Right cardiac atrium (tissue), 5 donors: ENCODE measurements at places on chromosomes 1 and 21.

DNA sequence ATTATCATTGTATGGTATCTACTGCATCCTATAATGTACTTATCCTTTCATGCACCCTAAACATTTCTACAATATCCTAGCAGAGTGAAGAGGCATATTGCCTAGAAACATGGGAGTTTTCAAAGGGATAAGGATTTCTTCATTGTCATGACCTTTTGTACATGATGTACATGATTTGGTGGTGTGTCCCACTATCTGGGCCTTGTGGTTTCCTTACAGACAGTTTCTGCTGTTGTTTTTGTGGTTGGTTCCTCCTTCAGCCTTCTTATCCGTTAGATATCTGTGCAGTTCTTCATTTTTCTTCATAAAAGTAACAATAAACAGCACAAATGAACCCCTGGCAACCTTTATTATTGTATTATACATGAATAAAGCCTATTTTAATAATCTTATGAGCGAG lies 70.4 kb upstream of the BACH1 start:
- no peak for DNase-seq

DNA sequence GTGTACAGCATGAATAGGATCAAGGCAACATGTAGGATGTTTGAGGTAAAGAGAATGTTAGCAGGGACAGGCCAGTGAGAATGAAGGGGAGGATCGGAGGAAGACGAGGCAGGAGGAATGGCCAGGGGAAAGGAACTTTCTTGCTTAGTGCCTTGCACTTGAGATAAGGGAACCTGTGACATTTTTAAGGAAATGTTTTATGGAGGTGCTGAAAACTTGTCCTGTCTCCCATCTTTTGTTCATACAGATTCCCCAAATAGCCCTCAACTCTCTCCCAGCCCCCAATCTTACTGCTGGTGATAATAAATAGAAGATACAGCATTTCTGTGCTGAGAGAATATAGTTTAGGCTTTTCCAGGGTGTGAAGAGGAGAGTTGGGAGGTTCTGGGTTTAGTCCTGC lies 13.6 kb downstream of the ATP8B2 start:
- DNase-seq: no peak

GRCh38 chr1:203324105-203325025 lies 19.0 kb downstream of the BTG2 start:
- DNase-seq: peak; percentile 37

DNA sequence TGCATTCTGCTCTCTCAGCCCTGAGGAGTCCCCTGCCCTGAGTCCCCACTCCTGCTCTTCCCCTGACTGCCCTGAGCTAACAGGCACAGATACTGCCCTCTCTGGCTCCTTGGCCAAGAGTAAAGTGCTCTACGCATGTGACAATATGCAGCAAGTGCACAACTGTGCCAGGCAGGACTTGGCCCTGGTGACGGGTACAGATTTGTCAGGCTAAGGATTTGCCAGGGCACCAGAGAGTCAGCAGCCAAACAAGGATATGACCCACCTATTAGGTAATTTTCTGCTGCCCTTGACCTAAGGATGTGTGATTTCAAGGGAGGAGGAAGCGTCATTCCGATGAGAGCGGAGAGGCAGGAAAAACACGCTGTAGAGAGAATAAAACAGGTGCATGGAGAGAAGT lies 339.0 kb downstream of the PTPRU start:
- no peak for DNase-seq

GRCh38 chr21:41511858-41512257 lies 3.9 kb upstream of the TMPRSS2 start:
- no peak for DNase-seq

- DNase-seq: no peak
Measured at GRCh38 chr1:10510520-10511493, 36.1 kb downstream of the PEX14 start.

- DNase-seq: peak; percentile 94
Measured at GRCh38 chr1:1430114-1430982, 5.1 kb upstream of the VWA1 start.

- no peak for DNase-seq
Measured at GRCh38 chr1:113893267-113893666, 5.9 kb upstream of the BCL2L15 start.

- no peak for DNase-seq
Measured at GRCh38 chr1:61427510-61427909, 297.4 kb downstream of the TM2D1 start.

- no peak for DNase-seq
Measured at GRCh38 chr1:47181095-47181954, 8.5 kb downstream of the PDZK1IP1 start.

DNA sequence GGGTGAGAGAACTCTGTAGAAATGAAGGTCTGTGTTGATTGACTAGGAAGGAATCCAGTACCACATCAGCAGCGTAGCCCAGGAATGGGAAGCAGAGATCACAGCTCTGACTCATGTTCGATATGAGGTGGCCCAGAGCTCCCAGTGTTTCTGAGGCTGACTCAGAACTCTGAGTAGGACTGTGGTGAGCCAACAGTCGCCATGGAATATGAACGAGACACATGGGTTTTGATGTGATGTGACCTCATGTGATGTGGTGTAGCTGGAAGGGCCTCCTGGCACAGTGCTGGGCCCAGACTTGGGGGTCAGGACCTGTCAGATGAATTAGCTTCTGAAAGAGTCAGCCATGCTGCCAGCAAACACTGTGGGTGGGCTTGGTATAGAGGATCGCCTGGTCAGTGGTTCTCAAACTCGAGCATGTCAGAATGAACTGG lies 237.0 kb downstream of the MRPL39 start:
- DNase-seq: no peak

- peak; percentile 84 for DNase-seq
Measured at GRCh38 chr1:9689011-9689706, 37.6 kb downstream of the PIK3CD start.

- DNase-seq: peak; percentile 86
Measured at GRCh38 chr1:43938892-43939587, 5.4 kb downstream of the ARTN start.

DNA sequence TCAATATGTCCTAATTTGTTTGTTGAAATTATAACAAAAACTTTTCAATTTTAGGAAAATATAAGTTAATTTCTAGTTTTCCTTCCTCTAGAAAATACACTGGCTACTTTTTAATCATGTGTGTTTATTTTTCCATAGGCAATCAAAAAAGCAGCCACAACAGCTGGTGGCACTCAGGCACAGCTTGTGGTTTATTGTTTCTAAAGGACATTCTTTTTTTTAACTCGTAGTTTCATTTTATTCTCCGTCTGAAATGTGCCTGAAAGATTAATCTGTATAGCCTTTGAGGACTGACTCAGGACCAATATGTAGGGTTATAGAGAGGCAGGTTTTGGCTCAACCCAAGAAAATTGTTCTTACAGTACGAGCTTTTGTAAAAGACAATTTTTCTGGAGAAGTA lies 20.7 kb upstream of the STX12 start:
- DNase-seq: no peak

DNA sequence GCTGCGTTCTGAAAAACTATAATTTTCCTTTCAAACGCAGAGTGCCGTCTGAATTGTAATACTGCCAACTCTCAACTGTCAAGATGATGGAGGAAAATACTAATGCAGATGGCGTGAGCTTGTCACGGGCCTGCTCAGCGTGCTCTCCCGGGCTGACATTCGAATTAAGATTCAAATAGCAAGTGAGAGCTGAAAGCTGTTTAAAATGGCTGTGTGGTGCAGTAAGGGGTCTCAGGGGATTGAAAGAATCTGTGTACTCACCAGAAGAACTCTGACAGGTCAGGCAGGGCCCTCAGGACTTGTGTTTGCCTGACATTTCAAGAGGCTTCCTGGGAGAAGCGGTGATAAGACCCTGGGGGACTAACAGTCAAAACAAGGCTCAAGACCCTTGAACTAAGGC lies 33.1 kb downstream of the ZMYND12 start:
- no peak for DNase-seq

GRCh38 chr1:219913005-219913770 lies 15.2 kb downstream of the SLC30A10 start:
- DNase-seq: no peak

- DNase-seq: no peak
Measured at GRCh38 chr1:218247339-218247738, 37.8 kb upstream of the RRP15 start.

GRCh38 chr1:117416004-117416403 lies 48.8 kb downstream of the MAN1A2 start:
- no peak for DNase-seq

GRCh38 chr1:167263819-167264464 lies 43.3 kb downstream of the POU2F1 start:
- DNase-seq: no peak

- no peak for DNase-seq
Measured at GRCh38 chr1:46653405-46653958, 14.7 kb downstream of the ATPAF1 start.

DNA sequence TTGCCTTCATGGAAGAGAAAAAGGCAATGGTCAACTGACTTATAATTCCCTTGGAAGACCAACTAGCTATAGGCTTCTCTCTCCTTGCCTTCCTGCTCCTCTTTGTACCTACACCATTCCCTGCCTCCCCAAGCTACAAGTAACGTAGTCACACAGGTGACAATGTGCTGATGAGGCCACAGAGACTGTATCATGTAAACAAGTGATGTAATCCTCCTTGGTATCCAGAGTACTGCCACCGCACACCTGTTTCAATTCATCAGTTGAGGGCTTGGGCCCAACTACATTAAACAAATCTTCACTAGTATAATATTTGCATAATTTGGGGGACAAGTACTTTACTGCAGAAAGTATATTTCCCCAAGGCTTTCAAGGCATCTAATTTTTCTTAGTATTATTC lies 76.4 kb upstream of the SCYL3 start:
- DNase-seq: no peak

- no peak for DNase-seq
Measured at GRCh38 chr21:20661745-20662422, 336.3 kb upstream of the NCAM2 start.

DNA sequence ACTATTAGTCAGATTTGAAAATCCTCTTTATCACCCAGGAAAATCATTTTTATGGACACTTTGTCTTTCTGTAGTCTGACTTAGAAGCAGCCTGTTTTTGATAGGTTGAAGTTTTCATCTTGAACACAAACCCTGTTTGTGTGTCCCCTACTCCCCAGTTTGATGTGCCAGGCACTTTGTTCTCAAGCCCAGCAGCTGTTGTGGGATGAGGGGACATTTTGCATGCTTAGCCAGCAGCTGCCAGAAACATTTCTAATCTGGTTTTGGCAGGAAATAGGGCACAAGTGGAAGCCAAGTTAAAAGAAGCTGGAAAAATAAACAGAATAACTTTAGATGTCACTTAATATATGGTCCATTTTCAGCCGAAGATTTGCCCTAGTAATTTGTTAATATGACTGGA lies 29.9 kb downstream of the ACTN2 start:
- DNase-seq: peak; percentile 33

GRCh38 chr1:177119311-177119710 lies 45.2 kb downstream of the ASTN1 start:
- no peak for DNase-seq

- DNase-seq: no peak
Measured at GRCh38 chr1:75630998-75631397, 20.1 kb upstream of the SLC44A5 start.

DNA sequence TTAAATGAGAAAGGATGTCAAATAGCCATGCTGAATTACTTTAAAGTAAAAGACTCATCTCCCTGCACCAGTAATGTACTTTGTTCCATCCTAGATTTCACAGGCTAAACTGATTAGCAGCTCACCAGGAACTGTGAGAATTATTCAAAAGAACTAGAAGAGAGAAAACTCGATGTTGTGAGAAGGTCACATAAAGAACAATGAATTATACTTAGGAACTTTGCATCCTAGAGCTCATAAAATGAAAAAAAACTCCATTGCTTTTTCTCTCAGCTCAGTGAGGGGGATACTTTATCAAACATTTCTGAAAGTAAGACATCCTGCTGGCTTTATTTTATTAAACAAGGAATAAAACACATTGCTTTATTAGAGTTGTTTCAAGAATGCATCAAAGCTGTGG lies 278.5 kb downstream of the MRPL39 start:
- DNase-seq: no peak

DNA sequence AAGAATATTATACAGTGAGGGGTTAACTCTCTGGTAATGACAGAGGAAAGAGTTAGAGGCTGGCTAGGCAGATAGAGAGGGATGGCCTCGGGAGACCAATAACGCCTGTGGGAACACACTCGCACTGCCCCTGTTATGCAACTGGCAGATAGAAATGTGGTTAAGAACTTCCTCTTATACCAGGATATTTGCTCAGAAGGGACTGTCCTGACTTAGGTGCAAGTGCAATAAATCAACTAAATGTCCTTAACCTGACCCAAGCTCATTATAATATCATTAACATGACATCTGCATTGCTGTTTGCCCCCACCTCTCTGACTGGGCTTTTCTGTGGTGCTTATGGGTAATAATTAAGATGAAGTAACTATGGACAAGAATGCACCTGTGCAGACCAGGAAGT lies 1518.0 kb downstream of the NCAM2 start:
- no peak for DNase-seq

- DNase-seq: no peak
Measured at GRCh38 chr1:183051546-183051945, 28.3 kb downstream of the LAMC1 start.

DNA sequence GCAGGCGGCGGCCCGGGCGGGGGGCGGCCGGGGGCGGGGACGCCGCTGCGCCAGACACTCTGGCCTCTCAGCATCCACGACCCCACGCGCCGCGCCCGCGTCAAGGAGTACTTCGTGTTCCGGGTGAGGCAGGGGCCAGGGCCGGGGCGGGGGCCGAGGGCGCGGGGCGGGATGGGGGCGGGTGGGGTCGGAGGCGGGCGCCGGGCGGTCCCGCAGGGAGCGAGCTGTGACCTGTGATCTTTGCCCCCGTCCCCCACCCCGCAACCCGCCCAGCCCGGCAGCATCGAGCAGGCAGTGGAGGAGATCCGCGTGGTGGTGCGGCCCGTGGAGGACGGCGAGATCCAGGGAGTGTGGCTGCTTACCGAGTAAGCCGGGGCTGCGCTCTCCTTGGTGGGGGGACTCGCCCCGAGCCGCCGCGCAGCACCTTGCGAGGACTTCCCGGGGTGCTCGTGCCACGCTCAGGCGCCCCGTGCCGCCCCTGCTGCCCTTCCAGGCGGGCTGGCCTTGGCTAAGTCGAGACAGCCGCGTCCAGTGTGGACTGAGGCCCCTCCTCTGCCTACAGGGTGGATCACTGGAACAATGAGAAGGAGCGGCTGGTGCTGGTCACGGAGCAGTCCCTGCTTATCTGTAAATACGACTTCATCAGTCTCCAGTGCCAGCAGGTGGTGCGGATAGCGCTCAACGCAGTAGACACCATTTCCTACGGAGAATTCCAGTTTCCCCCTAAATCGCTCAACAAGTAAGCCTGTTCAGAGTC lies 514 bp downstream of the TPRG1L start:
- DNase-seq: no peak

GRCh38 chr1:173042806-173043205 lies 7.9 kb downstream of the TNFSF18 start:
- no peak for DNase-seq

DNA sequence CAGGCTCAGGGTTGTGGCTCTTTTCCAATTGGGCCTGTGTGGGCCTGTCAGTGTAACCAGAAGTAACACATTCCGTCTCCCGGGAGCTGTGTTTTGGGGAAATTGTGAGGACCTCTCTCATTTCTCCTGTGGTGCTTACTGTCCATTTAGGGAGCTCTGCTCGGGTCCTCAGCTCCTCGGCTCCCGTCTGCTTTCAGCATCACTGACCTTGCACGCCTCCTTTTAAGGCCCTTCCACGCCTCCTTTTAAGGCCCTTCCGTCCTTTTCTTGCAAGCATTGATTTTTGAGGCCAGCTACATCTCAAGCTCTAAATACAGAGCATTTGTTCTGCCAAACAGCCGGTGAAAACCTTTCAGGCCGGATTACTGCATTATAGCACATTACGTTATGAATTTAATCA lies 9.7 kb downstream of the CA6 start:
- DNase-seq: no peak
